ENCODE measurements at places on chromosomes 4 and X.

DNA sequence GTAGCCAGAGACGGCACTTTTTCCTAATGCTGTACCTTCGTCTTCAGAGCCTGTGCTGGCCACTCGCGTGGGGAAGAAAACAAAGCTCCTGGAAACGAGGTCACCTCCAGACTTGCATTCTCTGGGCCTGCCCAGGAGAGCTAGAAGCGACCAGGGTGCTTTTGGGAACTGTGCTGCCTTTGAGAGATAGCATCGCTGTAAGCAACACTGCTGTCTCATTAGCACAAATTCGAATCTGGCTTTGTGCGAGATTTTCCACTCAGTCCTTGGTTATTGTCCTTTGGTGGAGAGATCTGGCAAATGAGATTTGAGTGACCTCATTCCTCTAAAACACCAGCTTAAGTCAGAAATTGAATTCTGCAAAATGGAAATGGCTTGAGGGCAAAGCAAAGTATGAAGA lies 66.1 kb upstream of the TLR3 start:
- DNase-seq, result no peak

GRCh38 chr4:144782345-144782744 lies 136.4 kb downstream of the HHIP start:
- no peak for DNase-seq

GRCh38 chr4:103892586-103892985 lies 172.8 kb upstream of the TACR3 start:
- no peak for DNase-seq

- DNase-seq, result no peak
Measured at GRCh38 chr4:132593717-132594400, 555.2 kb upstream of the PCDH10 start.

DNA sequence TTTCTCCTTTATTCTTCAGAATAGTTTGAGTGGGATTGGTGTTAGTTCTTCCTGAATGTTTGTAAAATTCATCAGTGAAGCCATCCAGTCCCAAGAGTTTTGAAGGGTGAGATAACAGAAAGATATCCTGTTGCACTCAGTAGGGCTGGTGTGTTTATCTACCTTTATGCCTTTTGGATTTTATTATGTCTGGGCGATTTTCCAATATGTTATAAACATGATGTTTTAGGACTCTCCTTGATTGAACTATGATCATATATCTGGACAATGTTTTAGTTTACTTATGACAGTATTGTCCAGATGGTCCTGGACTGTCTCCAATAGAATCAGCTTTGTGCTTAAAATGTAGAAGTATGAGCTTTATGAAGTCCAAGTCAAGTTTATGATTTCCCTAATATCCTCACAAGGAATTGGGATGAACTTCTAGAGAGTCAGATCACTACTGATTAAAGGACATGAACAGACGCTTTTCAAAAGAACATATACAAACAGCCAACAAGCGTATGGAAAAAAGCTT lies 77.6 kb upstream of the ITM2A start:
- no peak for DNase-seq

- DNase-seq, result no peak
Measured at GRCh38 chr4:129278868-129279267, 182.9 kb downstream of the C4orf33 start.

DNA sequence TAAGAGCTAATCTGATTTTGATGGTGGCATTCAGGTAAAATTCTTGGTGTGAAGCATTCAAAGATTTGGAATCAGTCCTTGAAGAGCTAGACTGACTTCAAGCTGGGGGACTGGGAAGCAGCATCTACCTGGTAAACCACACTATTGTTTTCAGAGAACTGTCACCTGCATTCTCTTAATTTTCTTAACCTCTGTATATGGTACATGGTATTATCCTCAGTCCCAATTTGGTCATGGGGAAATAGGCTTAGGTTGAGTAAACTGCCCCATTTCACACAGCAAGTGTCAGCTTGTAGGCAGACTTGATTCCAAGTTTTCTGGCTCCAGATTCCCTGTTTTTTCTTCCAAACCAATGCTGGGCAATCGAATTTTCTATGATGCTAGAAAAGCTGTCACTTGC lies 104.4 kb downstream of the CHRNA9 start:
- DNase-seq, result no peak

GRCh38 chr4:5753366-5753765 lies 42.4 kb downstream of the EVC start:
- DNase-seq, result no peak

- DNase-seq, result no peak
Measured at GRCh38 chrX:41870719-41871151, 52.6 kb downstream of the CASK start.

DNA sequence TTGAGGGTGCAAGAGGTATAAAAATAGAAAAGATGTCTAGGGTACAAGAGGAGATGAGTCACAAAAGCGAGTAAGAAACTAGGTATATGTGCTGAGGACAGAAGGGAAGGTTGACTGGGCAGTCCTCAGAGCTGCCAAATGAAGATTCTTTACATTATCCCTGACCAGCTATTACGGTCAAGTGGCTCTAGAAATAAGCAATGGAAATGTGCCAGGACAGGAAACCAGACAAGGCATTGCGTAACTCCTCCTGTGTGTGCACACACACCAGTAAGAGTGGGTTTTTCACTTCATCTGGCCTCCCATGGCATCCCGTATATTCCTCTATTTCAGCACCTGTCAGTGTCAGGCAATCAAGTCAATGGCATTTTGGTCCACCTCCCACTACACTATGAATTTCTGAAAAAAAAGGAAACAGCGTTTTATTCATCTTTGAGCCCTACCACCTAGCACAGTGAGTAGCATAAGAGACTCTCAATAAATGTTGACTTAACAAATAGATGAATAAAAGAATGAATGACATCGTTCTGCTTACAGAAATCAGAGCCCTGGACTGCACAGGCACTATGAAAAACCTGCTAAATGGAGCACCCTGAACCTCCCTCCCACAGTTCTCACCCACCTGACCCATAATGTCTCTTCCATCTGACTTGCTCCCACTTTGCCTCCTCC lies 62.6 kb upstream of the KLF3 start:
- no peak for DNase-seq

DNA sequence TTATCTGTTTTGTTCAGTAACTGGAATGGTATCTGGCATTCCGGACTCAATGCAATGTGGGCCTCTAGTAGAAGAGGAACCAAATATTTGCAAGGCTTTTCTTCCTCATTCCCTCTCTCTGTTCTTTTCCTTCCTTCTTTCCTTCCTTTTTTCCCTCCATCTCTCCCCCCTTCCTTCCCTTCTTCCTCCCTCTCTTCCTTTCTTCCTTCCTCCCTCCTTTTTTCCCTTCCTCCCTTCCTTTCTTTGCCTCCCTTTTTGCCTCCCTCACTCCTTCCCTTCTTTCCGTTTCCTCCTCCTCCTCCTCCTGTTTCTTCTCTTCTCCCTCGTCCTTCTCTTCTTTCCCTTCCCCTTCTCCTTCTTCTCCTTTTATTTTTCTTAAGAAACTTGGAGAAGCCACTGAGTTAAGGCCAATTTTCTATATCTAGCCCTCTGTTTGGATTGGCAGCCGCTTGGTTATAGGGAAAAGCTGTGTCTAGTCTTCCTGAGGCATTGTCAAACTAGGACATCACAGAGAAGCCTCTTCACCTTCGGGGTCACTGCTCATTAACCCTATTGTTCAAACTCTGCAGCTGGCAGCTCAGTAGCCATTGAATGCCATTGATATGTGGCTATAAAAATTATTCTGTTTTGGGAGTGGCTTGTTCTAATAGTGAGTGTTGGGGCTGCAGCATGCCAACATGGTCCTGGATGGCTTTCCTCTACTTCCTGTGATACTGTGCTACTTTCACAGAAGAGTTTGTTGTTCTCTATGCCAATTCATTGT lies 95.9 kb downstream of the CFAP299 start:
- no peak for DNase-seq

- DNase-seq, result no peak
Measured at GRCh38 chr4:28232376-28232775, 1371.7 kb downstream of the STIM2 start.

GRCh38 chrX:8358302-8358701 lies 106.3 kb upstream of the VCX3B start:
- no peak for DNase-seq
